ENCODE measurements at places on chromosomes 11 and 22. TPM values are rescaled to one million over a fixed set of nuclear protein-coding genes. Genes with fewer than 3 reads are reported as not detected.

Gene NPAS4
- polyA plus RNA-seq = 0.33 TPM

Gene SLC5A4
- 0.98 TPM for polyA plus RNA-seq

Gene ENTHD1
- polyA plus RNA-seq = not detected

Gene PRG3
- polyA plus RNA-seq = not detected

Gene NNMT
- polyA plus RNA-seq = 0.47 TPM

DNA sequence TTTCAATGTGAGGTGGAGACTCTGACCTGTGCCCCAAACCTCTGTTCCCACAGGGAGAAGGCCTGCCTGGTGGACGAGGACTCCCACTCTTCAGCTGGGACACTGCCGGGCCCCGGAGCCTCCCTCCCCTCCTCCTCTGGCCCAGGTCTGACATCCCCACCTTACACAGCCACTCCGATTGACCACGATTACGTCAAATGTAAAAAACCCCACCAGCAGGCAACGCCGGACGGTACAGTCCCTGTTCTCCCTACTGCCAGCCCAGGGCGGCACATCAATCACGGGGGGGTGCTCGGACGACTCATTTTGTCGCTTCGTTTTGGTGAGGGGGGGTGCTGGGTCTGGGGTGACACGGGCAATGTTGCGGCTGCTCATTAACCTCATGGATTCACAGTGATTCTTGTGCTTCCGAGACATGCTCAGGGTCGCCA is 83.3 kb upstream of the SUSD2 start:
- H3K4me1 ChIP-seq = peaks cover 6% of the 10 kb centered on the region
- H3K27ac ChIP-seq = no peak overlapping the region
- no peak overlapping the region for H3K4me3 ChIP-seq

GRCh38 chr11:93850594-93851018 is at the start of gene VSTM5:
Gene VSTM5 (minus strand): TSS chr11:93850618. CDS start chr11:93850502, 116 bp downstream.
- H3K36me3 ChIP-seq = no peaks in the 10 kb centered on the region
- H3K4me3 ChIP-seq = peak within 1 kb of the TSS; percentile 44
- H3K27ac ChIP-seq = no peak within 1 kb of the TSS

GRCh38 chr11:113289431-113290187 is 24.8 kb upstream of the TTC12 start:
- no peaks in the 10 kb centered on the region for H3K27me3 ChIP-seq
- no peak overlapping the region for H3K27ac ChIP-seq
- DNase-seq = peak; percentile 48
- H3K36me3 ChIP-seq = no peaks in the 10 kb centered on the region
- H3K4me1 ChIP-seq = peaks cover 6% of the 10 kb centered on the region

- H3K27ac ChIP-seq = no peak overlapping the region
- H3K36me3 ChIP-seq = no peaks in the 10 kb centered on the region
- no peak for DNase-seq
Measured at GRCh38 chr11:108854346-108854745, 189.5 kb downstream of the DDX10 start.

DNA sequence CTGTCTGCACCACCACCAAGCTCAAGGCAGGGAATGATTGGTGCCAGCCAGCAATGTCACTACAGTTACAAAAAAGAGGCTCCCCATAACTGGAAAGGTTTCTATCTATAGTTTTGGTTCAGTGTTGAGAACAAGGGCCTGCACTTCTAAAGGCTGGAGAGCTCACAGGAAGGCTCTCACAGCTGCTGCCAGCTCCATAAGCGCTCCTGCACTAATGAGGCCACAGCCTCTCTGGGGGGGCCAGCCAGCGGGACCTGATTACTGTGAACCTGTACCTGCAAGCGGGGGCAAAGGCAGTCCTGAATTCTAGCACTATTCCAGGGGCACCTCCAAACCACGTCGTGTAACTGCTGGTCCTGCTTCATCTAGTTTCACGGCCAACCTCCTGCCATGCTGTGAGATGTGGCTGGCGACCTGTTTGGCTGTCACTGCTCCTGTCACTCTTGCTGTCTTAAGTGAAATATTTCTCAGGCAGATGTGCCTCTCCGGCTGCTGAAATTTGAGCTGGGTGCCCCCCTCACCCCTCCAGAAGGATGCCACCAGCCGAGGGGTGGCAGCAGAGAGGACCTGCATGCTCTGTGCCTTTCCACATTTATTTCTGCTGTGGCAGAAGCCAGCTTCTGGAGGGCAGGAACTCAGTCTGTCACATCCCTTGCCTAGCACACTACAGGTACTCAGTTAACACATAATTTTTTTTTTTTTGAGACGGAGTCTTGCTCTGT is 53.3 kb upstream of the ARFGAP3 start:
- no peak overlapping the region for H3K27ac ChIP-seq
- no peaks in the 10 kb centered on the region for H3K27me3 ChIP-seq
- peaks cover 17% of the 10 kb centered on the region for H3K36me3 ChIP-seq
- H3K4me3 ChIP-seq = no peak overlapping the region

- no peaks in the 10 kb centered on the region for H3K4me1 ChIP-seq
- no peak overlapping the region for H3K4me3 ChIP-seq
- no peaks in the 10 kb centered on the region for H3K36me3 ChIP-seq
- DNase-seq = no peak
- no peaks in the 10 kb centered on the region for H3K27me3 ChIP-seq
Measured at GRCh38 chr11:79198898-79199250, 242.0 kb downstream of the TENM4 start.

- peaks cover 14% of the 10 kb centered on the region for H3K27me3 ChIP-seq
- peaks cover 31% of the 10 kb centered on the region for H3K36me3 ChIP-seq
Measured at GRCh38 chr22:44707752-44708151, 5.7 kb downstream of the PRR5 start.

- H3K36me3 ChIP-seq = no peaks in the 10 kb centered on the region
- H3K4me3 ChIP-seq = no peak overlapping the region
- no peaks in the 10 kb centered on the region for H3K27me3 ChIP-seq
- no peak overlapping the region for H3K27ac ChIP-seq
- peaks cover 10% of the 10 kb centered on the region for H3K4me1 ChIP-seq
Measured at GRCh38 chr11:33912405-33913361, 20.8 kb upstream of the LMO2 start.

DNA sequence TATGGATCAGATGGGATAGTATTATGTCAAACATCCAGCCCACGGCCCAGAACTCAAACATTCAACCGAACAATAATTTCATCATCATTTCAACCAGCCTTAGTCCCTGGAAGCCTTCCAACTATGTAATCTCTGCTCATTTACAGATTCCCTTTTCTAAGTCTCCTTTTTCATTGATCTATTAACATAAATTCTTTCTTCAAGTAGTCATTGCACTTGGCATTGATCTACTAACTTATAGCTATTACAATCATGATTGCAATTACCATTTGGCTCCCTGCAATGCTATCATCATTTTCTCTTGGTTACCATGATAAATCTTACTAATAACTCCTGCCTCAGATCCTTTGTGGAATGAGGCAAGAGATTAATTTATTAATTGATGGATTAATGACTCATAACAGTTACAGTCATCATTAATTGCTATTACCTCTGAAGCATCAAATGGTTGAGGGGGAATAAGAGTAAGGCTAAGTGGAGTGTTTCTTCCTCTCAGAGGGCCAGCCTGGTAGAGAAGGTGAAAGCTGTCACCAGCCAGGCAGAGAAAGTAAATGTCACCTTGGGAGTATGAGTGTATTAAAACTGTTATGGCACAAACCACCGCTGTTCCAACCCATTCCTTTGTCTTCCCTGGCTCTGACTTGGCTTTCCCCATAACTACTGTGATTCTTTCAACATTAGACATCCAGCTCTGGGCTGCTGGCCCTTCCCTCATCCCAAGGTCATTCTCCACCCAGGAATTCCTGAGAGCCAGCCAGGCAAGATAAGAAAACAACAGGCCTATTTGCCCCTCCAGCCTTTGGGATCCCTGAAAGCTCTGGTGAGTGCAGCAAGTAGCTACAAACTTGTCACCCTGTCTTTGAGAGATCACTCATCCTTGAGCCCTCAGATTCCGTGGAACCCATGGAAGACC is 174.7 kb downstream of the RRAS2 start:
- H3K27me3 ChIP-seq = no peaks in the 10 kb centered on the region
- no peaks in the 10 kb centered on the region for H3K36me3 ChIP-seq
- no peak overlapping the region for H3K4me3 ChIP-seq

- peaks cover 37% of the 10 kb centered on the region for H3K4me1 ChIP-seq
- no peaks in the 10 kb centered on the region for H3K27me3 ChIP-seq
- DNase-seq = peak; percentile 74
- no peak overlapping the region for H3K4me3 ChIP-seq
- no peak overlapping the region for H3K27ac ChIP-seq
- peaks cover 16% of the 10 kb centered on the region for H3K36me3 ChIP-seq
Measured at GRCh38 chr22:47030143-47030661, 267.8 kb downstream of the TBC1D22A start.

DNA sequence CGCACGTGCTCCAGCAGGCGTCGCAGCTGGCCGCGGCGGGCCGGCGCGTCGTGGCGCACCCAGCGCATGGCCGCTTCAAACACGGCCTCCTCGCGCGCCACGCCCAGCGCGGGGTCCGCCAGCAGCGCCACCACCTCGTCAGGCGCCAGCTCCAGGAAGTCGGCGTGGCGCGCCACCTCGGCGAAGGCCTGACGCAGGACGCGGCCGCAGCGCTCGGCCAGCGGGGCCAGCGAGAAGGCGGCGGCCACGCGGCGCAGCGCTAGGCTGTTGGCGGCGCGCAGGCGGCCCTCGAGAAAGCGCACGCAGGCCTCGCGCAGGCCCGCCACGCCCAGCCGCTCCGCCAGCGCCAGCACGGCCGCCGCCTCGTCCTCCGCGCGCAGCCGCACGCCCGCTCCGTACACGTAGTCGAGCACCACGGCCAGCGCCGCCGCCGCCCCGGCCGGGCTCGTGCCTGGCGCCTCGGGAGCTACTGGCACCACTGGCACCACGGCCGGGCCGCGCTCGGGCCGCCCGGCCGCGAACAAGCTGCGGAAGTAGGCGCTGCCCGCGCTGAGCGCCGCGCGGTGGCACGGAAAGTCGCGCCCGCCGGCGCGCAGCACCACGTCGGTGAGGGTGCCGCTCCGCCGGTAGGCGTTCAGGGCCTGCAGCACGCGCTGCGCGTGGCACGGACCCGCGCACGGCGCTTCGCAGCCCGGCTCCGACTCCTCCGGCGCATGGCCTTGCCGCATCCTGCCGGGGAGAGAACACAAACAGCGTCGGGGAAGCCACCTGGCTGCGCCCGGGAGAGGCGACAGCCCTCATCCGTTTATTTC is 2.9 kb downstream of the KLHL35 start:
- peaks cover 36% of the 10 kb centered on the region for H3K27me3 ChIP-seq
- H3K4me3 ChIP-seq = peak overlapping the region; percentile 31
- H3K36me3 ChIP-seq = peaks cover 18% of the 10 kb centered on the region
- no peak overlapping the region for H3K27ac ChIP-seq

GRCh38 chr11:24391167-24391566 is 105.7 kb upstream of the LUZP2 start:
- no peaks in the 10 kb centered on the region for H3K36me3 ChIP-seq
- no peak overlapping the region for H3K27ac ChIP-seq
- no peaks in the 10 kb centered on the region for H3K4me1 ChIP-seq

- no peak for DNase-seq
- peaks cover 100% of the 10 kb centered on the region for H3K27me3 ChIP-seq
- H3K4me3 ChIP-seq = peak overlapping the region; percentile 21
- H3K36me3 ChIP-seq = no peaks in the 10 kb centered on the region
- no peak overlapping the region for H3K27ac ChIP-seq
- H3K4me1 ChIP-seq = peaks cover 24% of the 10 kb centered on the region
Measured at GRCh38 chr11:44316659-44317240, 6.8 kb upstream of the ALX4 start.

GRCh38 chr11:17573526-17573925 is 26.5 kb downstream of the OTOG start:
- no peaks in the 10 kb centered on the region for H3K4me1 ChIP-seq
- no peak for DNase-seq
- H3K27ac ChIP-seq = no peak overlapping the region

GRCh38 chr11:131957201-131957600 is 586.8 kb downstream of the NTM start:
- no peaks in the 10 kb centered on the region for H3K27me3 ChIP-seq
- H3K36me3 ChIP-seq = no peaks in the 10 kb centered on the region
- DNase-seq = no peak
- no peak overlapping the region for H3K27ac ChIP-seq
- no peak overlapping the region for H3K4me3 ChIP-seq

GRCh38 chr22:37260155-37260795 is 16.2 kb upstream of the RAC2 start:
- H3K27me3 ChIP-seq = peaks cover 7% of the 10 kb centered on the region
- no peak overlapping the region for H3K27ac ChIP-seq
- no peaks in the 10 kb centered on the region for H3K36me3 ChIP-seq
- DNase-seq = peak; percentile 84
- H3K4me3 ChIP-seq = no peak overlapping the region
- H3K4me1 ChIP-seq = peaks cover 21% of the 10 kb centered on the region

DNA sequence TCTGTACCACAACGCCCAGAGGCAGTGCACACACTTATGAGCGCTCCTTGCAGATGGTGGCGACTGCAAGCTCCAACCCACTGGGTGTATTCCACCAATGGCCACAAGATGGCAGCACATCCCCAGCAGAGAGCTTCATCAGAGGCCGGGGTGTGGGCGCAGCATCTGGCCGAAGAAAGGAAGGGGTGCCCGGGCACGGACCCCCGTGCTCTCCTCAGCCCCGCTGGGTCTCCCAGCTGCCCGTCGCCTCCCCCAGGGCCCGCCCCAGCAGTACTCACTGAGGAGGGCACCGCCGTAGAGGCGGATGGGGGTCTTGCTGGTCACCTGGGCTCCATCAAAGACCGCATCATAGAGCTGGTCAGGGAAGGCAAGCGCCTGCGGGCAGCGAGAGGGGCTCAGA is 14.2 kb downstream of the TP53I11 start:
- H3K27ac ChIP-seq = no peak overlapping the region
- no peak overlapping the region for H3K4me3 ChIP-seq
- no peaks in the 10 kb centered on the region for H3K27me3 ChIP-seq
- H3K36me3 ChIP-seq = peaks cover 41% of the 10 kb centered on the region
